ENCODE measurements at places on chromosomes 12 and 14. TPM values are rescaled to one million over a fixed set of nuclear protein-coding genes. Genes with fewer than 3 reads are reported as not detected.

GRCh38 chr14:64705381-64706118 lies 1.3 kb downstream of the PLEKHG3 start:
- DNase-seq, result peak; percentile 55

- DNase-seq, result no peak
Observed at GRCh38 chr14:89292579-89293313, 124.3 kb downstream of the FOXN3 start.

Gene NANOG
- total RNA-seq, result not detected

- no peak for DNase-seq
Observed at GRCh38 chr14:21406213-21406612, 22.4 kb upstream of the SUPT16H start.

DNA sequence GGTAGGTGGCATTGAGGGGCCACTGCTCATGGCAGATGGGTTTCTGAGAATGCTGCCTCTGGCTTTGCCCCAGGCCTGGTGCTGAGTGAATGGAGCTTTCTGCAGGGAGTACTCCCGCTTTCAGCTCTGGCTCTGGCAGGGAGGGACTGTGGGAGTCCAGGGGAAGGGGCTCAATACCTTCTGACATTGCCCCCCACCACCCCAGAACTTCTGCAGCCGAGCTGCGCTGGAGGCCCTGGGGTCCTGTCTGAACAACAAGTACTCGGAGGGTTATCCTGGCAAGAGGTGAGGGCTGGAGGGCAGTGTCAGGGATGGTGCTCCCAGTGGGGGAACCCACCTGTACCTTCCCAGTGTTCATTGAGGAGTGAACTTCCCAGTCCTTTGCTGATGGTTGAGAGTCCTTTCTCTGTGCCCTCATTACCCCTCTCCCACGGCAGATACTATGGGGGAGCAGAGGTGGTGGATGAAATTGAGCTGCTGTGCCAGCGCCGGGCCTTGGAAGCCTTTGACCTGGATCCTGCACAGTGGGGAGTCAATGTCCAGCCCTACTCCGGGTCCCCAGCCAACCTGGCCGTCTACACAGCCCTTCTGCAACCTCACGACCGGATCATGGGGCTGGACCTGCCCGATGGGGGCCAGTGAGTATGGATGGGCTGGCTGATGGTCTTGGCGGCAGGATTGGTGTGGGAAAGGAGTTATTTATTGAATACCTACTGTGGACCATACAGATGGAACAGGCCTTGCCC lies 1.9 kb downstream of the SHMT2 start:
- DNase-seq, result no peak

Gene CELA1
- total RNA-seq, result not detected

DNA sequence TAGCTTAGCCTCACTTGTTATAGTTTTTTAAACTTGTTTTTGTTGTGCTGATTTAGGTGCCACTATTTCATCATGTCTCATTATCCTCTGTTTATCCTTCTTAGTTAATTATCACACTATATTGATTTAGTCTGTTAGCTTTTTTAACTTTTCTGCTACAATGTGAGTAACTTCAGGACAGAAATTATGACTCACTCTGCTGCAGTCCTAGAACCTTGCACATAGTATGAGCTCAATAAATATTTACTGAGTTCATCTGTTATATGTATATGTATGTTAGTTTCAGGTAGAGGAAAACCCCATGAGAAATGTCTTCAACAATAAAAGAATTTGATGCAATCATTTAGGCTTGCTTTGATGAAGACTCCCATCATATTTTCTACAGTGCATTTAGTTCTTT lies 224.3 kb upstream of the NAV3 start:
- DNase-seq, result no peak

GRCh38 chr12:87406926-87407325 lies 622.3 kb downstream of the C12orf50 start:
- DNase-seq, result no peak

Gene CHURC1
- total RNA-seq, result 37.2 TPM

- DNase-seq, result peak; percentile 94
Observed at GRCh38 chr14:101964297-101965180, at the start of gene DYNC1H1. TSS of gene DYNC1H1 (plus strand) at chr14:101964573. CDS start at chr14:101964692, 119 bp downstream.

- DNase-seq, result no peak
Observed at GRCh38 chr12:104742551-104743201, 215.4 kb downstream of the SLC41A2 start.

DNA sequence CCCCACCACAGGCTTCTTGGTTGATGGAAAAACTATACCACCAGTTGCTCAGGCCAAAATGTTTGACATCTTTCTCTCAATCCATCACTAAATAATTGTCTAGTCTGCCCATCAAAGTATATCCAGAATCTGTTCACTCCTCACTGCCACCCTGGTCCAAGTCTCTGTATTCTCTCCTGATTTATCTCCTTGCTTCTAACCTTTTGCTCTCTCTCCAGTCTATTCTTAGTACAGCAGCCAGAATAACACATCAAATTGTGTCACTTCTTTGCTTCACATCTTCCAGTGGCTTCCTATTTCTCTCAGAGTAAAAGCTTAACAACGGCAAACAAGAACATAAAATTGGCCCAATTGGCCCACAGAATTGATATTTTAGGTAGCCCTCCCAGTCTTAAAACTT lies 272.8 kb downstream of the IPO8 start:
- DNase-seq, result no peak

Gene CEBPE
- total RNA-seq, result not detected

GRCh38 chr12:93972411-93973208 lies 175.8 kb upstream of the PLXNC1 start:
- no peak for DNase-seq

DNA sequence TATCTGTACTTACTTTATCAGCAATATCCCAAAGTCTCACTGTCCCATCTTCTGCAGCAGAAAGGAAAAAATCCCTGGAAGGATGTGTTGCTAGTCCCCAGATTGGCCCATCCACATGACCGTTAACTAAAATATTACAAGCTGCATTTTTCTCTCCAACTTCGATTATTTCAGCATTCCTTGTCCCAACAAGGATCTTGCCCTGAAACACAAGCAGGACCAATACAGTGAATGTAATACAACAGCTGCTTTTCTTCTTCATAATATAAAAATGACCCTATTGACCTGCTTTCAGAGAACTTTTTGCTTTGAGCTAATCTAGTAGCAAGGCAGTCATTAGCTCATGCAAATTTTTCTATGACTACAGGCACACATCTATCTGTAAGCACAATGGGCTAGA lies 58.3 kb downstream of the ZC3H14 start:
- DNase-seq, result no peak

DNA sequence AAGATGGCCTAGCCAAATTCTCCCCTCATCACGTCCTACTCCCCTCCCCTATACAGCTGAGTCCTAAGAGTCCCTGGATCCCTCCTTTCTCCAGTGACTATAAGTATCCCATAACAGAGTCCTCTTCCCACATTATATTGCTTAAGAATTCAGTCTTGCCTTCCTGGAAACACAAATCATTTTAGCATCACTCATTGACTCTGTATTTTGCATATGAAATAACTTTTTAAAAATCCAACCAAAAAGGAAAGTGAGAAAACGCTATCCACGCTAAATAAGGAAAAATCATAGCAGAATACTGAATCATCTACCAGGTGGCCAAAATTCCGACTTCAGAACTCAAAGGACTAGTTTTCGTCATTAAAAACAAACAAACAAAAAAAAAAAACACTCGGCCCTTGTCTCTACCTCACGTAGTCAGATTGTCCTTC lies 130.2 kb downstream of the GCH1 start:
- DNase-seq, result no peak

DNA sequence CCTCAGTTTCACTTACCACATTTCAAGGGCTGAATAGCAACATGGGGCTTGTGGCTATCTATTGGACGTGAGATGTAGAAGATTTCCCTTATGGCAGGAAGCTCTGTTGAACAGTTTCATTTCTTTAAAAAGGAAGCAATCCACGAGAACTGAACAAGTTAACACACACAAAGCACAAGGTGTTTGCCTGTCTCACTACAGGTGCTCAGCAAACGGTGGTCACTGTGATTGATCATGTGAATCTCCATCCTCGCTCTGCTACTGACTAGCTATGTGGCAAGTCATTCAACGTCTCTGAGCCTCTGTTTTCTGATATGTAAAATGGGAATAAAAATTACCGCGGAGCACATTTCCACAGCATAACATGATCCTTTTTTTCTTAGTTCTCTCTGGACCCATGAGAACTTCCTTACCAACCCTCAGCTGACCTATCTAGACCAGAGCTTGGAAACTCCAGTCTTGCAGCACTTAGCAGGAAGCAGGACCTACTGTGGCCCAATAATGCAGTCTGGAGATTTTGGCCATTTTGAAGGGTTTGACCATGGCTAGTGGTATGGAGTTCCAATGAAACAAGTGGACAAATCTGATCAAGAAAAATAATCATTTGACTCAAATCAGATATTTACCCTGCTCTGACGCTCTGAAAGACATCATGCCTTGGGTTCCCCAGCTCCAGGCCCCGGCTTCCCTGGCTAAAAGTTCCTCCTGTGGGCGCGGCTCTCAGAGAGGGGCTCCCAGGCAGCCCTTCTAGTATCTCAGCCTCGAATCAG lies 278.8 kb downstream of the ZFP36L1 start:
- no peak for DNase-seq

- no peak for DNase-seq
Observed at GRCh38 chr12:96258104-96258961, 64.2 kb downstream of the ELK3 start.

- no peak for DNase-seq
Observed at GRCh38 chr14:64717870-64718269, 13.6 kb downstream of the PLEKHG3 start.

DNA sequence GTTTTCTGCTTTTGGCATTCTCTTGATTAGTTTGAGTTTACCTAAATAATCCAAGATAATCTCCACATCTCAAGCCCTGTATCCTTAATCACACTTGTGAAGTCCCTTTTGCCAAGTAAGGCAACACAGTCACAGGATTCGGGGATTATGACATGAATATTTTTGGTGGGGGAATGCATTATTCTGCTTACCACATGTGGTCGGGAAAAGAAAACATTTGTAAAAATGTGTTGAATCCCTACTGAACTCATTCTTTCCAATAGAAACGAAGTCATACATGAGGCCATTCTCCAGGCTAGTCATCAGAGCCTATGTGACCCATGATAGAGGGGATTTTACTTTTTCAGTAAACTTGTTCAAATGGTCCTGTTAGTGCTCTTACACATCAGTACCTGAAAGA lies 58.5 kb upstream of the PRICKLE1 start:
- DNase-seq, result no peak

Gene DIO2
- not detected for total RNA-seq

Gene ERG28
- total RNA-seq, result 11.2 TPM

Gene FOXN4
- total RNA-seq, result 0.12 TPM

All from right lobe of liver (tissue), 6 donors.